ENCODE measurements at places on chromosomes 12 and 14.

GRCh38 chr12:1552171-1552570 lies 42.2 kb downstream of the FBXL14 start:
- DNase-seq, result no peak

- no peak for DNase-seq
Observed at GRCh38 chr12:25775968-25776367, 182.5 kb upstream of the RASSF8 start.

- no peak for DNase-seq
Observed at GRCh38 chr14:69355154-69355597, 42.9 kb downstream of the ERH start.

DNA sequence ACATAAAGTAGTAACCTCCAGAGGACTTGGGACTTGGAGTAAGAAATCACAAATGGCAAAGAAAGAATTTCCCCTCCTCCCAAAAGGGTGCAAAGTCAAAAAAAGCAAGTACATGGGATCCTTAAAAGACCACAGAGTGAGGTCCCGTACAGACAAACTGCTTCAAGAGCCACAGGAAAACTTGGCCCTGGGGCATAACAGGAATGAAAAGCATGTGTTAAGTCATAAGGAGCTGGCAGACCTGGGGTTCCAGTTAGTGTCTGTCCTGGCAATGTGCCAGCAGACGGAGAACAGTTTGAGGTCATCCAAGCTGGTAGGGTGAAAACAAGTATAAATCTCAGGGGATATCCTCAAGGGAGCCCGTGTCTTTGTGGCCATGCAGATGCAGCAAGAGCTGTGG lies 73.2 kb downstream of the HSD17B6 start:
- DNase-seq, result no peak

GRCh38 chr12:30106204-30106965 lies 322.6 kb upstream of the TMTC1 start:
- DNase-seq, result no peak

GRCh38 chr12:68924546-68924945 lies 8.4 kb downstream of the CPM start:
- DNase-seq, result no peak

DNA sequence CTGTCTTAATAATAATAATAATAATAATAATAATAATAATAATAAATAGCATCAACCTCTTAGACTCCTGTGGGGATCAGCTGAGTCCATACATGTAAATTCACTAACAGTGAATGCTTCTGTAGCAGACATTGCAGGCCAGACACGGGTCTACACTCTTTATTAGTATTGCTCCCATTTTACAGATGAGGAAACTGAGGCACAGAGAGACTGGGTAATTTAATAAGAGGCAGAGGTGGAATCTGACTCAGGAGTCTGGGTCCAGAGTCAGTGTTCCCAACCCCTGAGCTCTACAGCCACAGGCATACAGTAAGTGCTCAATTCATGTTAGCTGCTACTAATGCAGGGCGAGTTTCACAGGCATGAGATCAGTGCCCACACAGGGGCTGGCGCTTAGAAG lies 123.2 kb upstream of the MAP1LC3B2 start:
- DNase-seq, result no peak

GRCh38 chr14:65606460-65606859 lies 193.9 kb downstream of the FUT8 start:
- no peak for DNase-seq

GRCh38 chr12:94674051-94674451 lies 23.7 kb upstream of the TMCC3 start:
- DNase-seq, result no peak

- no peak for DNase-seq
Observed at GRCh38 chr14:24132976-24133375, 2.5 kb downstream of the FITM1 start.

DNA sequence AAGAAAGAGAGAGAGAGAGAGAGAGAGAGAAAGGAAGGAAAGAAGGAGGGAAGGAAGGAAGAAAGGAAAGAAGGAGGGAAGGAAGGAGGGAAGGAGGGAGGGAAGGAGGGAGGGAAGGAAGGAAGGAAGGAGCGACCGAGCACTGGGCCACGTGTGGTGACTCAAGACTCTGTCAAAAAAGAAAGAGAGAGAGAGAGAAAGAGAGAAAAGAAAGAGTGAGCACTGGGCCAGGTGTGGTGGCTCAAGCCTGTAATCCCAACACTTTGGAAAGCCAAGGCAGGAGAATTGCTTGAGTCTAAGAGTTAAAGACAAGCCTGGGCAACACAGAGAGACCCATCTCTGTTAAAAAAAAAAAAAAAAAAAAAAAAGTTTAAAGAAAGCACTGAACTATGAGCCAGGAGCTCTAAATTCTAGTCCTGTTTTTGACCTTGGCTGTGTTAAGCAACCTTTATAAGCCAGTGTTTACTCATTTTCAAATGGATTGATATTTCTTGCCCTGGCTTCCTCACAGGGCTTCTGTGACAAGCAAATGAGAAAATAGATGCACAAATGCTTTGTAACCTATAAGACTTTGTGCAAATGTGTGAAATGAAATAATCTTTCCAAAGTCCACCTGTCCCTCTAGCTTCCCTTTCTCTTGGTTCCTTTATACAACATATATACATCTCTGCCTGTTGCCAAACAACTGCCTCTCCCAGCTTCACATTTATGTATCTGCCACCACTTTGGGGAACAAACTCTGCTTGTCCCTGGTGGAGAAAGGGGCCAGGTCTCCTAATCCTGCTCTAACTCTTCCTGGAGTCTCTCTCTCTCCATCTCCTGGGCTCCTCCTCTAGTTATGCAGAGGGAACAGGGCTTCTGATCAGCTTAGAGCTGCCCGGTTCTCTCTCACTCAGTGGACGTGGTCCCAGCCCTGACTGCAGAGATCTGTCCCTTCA lies 16.1 kb upstream of the PLEKHG6 start:
- DNase-seq, result no peak

DNA sequence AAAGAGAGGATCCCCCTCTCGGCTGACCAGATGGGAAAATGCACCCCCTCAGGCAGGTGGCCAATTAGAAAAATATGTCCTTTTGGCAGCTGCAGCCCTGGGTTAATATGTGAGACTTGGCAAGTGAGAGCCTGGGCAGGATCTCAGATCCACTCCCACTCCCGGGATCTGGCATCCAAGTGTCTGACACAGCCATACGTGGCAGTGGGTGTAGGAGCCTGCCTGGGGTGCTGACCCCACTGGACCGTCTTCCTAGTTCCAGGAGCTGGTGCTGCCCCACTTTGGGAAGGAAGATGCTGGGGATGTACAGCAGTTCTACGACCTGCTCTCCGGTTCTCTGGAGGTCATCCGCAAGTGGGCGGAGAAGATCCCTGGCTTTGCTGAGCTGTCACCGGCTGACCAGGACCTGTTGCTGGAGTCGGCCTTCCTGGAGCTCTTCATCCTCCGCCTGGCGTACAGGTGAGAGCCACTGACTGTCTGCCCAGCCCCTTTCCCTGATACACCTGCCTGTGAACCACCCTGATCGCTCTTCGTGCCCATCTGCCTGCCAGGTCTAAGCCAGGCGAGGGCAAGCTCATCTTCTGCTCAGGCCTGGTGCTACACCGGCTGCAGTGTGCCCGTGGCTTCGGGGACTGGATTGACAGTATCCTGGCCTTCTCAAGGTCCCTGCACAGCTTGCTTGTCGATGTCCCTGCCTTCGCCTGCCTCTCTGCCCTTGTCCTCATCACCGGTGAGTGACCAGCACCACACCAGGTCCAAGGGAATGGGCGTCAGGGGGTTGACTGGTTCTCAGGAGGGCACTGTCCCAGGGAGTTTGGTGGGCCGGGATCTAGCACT lies 5.8 kb downstream of the NR4A1 start:
- DNase-seq, result peak; percentile 65

GRCh38 chr12:73947326-73948026 lies 590.2 kb upstream of the ATXN7L3B start:
- no peak for DNase-seq

GRCh38 chr14:95711476-95712176 lies 2.3 kb downstream of the TCL1A start:
- no peak for DNase-seq

DNA sequence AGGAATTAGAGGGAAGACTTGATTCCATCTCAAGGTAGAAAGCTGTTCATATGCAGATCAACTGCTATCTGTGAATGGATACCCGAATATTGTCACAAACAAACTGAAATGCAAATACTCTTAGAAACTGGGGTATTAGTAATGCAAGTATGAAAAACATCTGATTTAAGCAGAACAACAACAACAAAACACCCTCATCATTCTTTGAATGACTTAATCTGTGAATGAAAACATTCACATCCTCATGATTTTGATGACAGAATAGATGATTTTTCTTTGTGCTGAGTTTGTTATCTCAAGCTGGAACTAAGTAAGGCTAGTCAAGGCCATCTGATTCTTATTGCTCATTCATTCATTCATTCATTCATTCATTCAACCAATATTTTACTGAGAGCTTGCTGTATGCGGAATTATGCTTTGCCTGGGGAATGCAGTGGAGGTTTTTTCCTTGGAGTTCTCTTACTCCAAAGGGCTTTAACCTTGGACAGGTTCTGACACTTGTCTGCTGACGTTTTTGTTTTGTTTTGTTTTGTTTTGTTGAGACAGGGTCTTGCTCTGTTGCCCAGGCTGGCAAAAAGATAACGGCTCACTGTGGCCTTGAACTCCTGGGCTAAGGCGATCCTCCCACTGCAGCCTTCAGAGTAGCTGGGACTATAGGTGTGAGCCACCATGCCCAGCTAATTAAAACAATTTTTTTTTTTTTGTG lies 23.3 kb downstream of the OR10G3 start:
- no peak for DNase-seq

DNA sequence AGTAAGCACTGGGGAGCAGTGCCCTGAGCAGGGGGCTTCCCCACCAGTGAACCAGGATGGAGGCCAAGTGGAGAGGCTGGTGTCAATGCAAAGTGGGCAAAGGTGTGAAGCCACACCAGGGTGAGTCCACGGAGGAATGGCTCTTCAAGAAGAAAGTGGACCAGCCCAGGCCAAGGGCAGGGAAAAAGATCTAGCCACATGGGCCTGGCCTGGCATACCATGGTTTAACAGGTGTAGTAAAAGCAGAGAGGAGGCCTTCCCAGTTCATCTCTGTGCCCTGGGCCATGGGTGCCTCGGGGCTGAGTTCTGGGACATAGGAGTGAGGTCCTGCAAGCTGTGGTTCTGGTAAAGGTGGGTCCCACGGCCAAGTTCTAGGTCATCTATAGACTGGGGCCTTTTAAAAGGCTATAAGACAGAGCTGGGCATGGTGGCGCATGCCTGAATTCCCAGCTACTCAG lies 153.4 kb downstream of the DPF3 start:
- no peak for DNase-seq

GRCh38 chr12:23221066-23221465 lies 596.1 kb downstream of the ETNK1 start:
- DNase-seq, result no peak

DNA sequence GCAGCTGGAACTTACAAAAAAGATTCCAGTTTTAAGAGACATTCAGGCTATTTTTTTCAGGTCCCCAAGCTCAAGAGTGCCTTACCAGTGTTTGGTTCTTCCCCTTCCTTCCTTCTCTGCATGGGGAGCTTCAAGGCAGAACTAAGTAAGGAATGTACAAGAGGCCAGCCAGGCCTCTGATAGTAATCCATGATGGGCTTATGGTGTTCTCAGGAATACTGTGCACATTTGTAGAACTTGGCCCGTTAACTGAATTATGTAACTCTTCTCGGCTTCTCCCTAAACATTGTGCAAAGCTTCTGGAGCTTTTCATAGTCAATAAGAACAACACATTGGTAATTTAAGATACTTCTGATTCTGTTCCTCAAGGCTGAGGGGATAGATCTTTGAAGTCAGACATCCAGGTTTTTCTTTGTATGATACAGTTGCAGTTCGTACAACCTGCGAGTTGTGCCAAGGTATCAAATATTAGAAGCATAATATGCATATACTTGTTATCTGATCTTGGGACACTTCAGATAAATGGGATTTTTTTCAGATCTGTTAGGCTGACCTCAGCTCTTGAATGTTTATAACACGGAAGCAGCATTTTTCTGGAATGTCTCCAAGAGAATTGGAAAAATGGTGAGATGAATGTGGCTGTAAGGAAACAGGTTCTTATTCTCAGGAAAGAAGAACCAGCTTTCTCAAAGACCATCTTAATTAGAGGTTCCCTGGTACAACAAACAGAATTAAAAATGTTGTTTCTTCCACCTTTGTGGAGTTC lies 148.6 kb downstream of the ANO4 start:
- no peak for DNase-seq

DNA sequence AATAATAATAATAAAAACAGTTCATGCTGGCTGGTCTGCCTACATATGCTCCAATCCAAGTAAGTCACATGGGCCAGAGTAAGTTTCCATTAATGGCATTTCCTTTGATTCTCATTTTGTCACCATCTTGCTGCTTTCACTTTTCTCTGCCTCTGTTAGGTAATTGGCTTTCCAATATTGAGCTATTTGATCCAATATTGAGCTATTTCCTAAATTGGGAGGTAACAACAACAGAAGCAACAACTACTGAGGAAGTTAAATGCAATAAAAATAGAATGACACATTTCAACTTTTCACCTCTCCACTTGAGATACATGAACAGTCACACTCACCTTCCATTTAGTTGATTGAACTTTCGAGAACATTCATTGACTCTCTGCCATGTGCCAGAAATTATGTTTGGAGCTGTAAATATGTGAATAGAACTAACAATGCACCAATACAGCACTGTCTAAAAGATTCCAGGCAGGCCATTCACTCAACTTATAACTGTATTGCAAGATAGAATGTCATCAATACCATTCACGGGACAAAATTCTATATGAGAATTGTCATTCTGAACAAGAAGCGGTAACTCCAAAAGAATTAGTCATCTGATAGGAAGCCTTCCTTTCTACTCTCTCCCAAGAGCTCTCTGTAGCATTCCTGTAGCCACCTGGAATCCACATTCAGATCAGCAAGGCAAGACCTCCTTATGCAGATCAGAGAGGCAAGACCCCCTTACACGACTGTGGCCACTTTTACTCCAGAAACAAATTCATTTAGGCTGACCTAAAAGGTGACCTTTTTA lies 136.4 kb downstream of the PHLDA1 start:
- DNase-seq, result no peak

GRCh38 chr12:33437598-33437997 lies 2.0 kb downstream of the SYT10 start:
- no peak for DNase-seq

DNA sequence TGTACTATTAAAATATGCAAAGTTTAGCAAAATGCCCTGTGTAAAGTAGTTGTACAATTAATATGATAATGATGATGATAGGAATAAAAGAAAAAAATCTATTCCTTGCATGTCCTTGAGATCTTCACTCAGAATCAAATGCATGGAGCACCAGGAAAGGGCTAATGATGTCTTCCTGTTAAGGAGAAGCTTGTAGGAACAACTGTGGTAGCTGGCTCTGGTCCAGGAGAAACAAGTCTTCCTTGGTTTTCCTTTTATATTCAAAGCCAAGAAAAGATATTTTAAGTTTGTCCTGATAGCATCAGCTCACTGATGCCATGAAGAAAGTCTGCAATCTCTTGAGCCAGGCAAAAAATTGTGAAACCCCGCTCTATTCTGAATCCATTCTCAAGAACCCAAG lies 138.9 kb downstream of the PIK3C2G start:
- no peak for DNase-seq

GRCh38 chr14:96852823-96853422 lies 55.7 kb downstream of the VRK1 start:
- no peak for DNase-seq

GRCh38 chr12:17204289-17205054 lies 598.5 kb upstream of the LMO3 start:
- DNase-seq, result no peak

All from activated T-cell treated with anti-CD3 and anti-CD28 coated beads, Interleukin-2, amount 50 U/mL, for 1 hour (primary cell).